ENCODE measurements at places on chromosomes 12 and 14.
A peak's percentile ranks its signal among the peaks of the same experiment; 100 is the strongest.

DNA sequence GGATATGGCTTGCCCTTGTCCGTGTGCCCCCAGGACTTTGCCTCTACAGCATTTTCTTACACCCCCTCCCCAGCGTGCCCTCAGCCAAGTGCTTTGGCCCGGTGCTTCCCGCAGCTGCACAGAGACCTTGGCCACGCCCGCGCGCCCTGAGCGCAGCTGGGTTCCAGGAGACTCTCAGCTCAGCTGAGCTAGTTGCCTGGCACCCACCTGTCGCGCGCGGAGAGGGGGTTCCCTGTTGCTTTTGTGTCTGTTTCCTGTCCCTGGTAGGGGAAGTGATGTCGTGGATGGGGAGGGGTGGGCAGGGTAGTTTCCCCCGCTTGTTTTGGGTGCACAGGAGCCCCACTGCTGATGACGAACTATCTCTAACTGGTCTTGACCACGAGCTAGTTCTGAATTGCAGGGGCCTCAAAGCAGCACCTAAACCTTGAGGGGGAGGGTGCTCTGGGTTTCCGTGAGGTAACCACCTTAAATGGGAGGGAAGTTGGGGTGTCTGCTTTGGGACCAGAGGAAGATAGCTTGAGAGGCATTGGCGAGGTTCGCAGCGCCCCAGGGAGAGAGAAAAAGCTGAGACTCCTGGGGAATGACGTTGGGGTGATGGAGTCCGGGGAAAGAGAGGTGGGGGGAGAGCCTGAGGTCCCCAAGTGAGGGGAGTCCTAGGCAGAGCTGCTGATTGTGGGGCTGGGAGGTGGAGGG, 1.5 kb downstream of the DIO3 start:
- DNase-seq = no peak

DNA sequence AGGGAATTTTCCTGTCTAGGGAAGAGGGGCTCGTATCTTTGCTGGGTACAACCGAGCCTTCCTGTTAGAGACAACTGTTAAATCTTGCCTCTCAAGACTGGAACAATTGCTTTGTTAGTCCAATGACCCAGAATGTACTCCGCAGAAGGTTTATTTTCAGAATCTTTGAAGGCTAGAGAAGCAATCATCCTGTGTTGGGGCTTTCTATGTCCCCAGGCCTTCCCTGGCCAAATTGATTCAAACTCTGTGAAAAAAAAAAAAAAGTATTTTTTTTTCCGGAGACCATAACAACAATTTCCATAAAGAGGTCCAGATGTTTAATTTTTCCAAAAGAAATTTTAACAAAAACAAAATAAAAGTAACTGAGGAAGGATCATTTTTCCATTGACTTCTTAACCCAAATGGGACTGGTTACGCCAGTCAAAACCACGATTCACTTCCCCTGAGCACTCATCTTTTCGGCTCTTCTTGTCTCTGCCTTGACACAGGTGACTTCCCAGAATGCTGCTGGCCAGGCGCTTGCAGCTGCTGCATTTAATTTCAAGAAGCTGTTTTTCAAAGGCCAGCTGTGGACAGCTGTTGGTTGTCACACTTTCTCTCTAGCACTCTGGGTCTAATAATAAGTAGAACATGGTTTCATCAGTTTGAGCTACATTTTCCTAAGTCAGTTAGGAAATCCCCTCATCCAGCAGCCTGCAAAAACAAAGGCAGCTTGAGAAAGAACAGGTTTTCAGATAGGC, 81.6 kb upstream of the MANSC4 start:
- DNase-seq = no peak

- DNase-seq = no peak
These were observed 104.2 kb upstream of the RTL1 start for GRCh38 chr14:101007765-101008164.

DNA sequence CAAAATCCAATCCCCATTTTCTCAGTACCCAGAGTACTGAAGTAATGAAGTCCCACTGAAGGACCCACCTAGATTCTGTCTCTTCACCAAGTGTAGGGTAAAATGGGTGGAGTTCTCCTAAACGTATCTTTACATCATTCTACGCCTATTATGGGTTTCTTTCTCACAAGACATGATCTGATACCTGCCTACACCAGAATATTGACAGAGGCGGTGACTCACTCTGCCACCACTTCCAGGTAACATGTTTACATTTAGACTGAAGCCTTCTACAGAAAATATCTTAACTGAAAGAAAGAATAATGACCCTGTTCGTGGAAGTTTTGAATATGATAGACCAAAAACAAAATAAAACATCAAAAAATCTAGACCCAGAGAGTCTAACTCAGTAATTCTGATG, 89.8 kb downstream of the BTG1 start:
- peak; percentile 32 for DNase-seq

- no peak for DNase-seq
These were observed 486.3 kb downstream of the LRIG3 start for GRCh38 chr12:58433959-58434358.
